T-helper 2 cell (primary cell): ENCODE measurements at places on chromosomes 5 and 9.
A peak's percentile ranks its signal among the peaks of the same experiment; 100 is the strongest.

GRCh38 chr9:132631280-132631679, 38.5 kb downstream of the DDX31 start:
- no peak for DNase-seq

GRCh38 chr5:168022446-168023169, 268.8 kb upstream of the WWC1 start:
- no peak for DNase-seq

DNA sequence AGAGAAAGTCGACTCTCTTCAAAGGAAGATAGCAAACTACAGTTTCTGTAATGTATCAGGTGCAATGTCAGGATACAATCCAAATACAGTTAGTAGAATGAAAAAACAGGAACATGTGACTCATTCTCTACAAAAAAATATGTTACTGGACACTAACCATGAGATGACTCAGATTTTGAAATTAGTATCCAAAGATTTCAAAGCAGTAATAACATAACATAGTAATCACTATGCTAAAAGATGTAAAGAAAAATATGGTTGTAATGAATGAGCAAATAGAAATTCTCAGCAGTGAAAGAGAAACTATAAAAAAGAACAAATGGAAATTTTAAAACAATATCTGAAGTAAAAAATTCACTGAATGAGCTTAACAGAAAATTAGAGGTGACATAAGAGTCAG, 42.3 kb downstream of the SHOC1 start:
- DNase-seq, result no peak

- no peak for DNase-seq
Observed at GRCh38 chr5:73948720-73949119, 322.7 kb downstream of the ARHGEF28 start.

DNA sequence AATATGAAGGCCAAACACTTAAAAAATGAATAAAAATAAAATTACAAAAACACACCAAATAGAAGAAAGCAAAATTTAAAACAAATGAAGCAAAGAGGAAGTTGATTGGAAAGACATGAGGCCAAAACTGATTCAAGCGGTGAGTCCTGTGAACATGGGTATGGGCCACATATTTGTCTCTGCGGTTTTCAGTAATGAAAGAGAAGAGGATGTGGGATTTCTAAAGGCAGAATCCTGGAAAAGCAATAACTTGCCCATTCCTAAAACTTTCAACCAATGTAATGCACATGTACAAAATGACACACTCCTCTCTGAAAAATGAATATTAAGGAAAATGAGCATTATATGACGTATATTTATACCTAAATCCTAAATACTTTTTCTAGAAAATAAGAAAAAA, 263.7 kb downstream of the SEMA5A start:
- DNase-seq, result no peak

DNA sequence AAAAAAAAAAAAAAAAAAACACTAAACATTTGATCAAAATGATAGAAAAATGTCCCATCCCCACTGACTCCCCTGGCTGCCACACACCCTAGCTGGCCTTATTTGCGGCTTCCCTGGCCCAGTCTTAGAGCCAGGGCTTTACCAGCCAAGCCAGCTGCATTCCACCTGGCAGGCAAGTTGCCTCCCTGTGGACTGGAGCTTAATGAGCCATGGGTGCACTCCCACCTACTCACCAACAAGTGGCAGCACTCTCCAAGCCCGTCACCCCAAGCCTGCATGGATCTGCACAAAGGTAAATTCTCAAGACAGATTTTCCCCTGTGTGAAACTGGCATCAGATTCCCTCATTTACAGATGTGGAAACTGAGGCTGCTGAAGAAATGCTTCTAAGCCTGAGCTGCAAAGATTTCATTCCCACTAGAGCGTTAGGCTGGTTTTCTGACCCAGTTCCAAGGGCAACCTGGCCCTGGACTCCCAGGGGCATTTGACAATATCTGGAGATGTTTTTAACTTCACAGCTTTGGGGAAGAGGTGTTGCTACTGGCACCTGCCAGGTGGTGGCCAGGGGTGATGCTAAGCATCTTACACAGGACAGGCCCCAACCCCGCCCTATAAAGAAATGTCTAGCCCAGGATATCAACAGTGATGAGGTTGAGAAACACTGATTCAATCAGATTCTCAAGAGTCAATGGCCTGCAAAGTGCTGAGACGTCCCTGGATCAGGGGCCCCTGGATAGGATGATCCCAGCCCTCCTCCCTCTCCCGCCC, 21.9 kb upstream of the VDAC1 start:
- DNase-seq, result peak; percentile 17

DNA sequence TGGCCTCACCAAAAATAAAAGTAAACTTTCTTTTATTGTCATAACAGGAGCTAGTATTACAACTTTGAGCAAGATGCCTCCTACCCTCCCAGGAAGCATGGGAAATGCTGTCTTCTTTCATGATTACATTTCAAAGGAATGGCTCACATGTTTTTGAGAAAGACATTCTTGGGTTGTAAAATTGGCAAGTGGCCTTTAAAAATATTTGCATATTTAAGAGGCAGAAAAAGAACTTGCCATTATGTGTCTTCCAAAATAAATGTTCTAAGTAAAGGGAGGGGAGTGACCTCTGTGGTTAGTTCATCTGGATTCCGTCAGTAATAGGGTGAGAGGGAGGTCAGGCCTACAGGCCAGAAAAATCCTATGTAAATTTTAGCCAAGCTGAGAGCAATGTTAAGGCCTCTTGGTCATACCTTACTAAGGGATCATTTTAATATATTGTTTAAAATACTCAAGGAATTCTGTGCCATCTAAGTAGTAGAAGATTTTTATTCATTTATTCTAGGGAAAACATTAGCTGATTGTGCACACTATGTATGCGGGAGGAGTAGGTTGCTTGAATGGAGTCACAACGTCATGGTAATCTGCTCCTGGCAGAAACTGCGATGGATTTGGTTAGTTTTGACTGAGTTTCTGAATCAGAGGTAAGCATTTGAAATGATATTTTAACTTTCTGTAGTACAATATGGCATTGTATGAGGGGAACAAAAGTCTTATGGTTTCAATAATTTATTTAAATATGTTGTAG, 1485.7 kb upstream of the CDH9 start:
- no peak for DNase-seq

DNA sequence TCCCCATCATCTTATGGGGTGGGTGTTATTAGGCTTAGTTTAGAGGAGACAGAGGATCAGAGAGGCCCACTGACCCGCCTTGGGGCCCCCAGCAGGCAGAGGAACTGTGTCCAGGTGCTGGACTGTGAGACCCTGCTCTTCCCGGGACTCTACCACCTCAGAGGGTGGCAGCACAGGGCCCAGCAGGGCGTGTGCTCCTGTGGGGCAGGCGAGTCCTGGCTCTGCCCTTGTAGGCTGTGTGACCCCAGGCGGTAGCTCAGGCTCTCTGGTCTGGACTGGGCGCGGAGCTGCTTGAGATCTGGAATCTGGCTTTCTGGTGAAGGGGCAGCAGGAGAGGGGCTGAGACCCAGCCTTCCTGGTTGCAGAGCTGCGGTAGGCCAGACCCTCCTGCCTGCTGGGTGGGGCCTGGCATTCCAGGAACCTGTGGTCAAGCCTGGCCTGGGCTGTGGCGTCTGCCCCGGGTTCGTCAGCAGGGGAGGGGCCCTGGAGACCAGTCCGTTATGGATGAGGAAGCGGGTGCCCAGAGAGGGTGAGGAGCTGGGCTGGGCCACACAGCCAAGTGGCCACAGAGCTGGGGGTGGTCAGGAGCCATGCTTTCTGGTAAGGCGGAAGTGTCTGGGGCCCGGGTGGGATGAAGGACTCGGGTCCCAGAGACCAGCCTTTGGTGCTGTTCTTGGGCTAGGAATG, 46.5 kb downstream of the RXRA start:
- DNase-seq, result no peak

DNA sequence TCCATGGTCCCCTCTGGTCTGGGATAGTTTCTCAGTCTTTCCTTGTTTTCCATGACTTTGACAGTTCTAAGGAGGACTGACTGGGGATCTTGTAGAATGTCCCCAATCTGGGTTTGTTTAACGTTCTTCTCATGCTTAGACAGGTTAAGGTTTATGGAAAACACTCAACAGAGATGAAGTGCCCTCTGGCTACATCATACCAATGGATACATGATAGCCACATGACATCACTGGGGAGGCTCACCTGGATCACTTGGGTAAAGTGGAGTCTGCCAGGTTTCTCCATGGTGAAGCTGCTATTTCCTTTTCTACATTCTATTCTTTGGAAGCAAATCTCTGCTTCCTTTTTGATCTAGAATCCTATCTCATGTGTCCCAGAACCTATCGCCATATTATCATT, 23.8 kb upstream of the ALDH1B1 start:
- no peak for DNase-seq

- peak; percentile 92 for DNase-seq
Observed at GRCh38 chr5:14365831-14366430, 215.7 kb upstream of the OTULINL start.

DNA sequence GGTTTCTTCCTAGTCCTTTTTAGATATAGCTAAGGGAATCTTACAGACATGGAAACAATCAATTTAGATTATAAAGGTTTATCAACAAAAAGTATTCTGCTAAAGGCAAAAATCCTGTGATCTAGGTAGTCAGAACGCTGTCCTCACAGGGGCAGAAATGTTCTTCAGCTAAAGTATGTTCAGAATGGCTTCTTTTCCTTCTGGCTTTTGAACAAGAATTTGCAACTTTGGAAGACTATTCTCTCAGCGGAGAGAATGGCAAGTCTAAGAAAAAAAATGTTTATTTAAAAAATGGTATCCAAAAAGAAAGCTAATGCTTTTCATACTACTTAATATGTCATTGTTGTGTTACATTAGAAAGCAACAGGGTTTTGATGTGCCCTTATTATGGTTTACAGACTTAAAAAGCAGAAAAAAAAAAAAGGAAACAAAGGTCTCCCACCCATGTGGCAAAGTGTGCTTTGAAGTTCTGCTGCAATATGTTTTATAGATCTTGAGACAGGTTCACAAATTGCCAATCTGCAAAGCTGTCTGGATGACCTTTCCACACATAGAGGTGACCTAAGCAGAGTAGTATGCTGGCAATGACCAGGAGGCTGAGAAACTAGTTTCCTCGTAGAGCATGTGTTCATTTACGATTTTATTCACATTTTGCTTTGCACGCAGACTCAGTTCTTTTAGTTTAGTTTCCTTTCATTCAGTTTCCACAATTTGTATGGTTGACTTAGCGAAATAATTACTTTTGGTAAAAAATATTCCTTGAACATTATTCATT, 45.1 kb upstream of the PJA2 start:
- DNase-seq, result no peak

- DNase-seq, result no peak
Observed at GRCh38 chr5:2759091-2759490, 7.6 kb upstream of the IRX2 start.

DNA sequence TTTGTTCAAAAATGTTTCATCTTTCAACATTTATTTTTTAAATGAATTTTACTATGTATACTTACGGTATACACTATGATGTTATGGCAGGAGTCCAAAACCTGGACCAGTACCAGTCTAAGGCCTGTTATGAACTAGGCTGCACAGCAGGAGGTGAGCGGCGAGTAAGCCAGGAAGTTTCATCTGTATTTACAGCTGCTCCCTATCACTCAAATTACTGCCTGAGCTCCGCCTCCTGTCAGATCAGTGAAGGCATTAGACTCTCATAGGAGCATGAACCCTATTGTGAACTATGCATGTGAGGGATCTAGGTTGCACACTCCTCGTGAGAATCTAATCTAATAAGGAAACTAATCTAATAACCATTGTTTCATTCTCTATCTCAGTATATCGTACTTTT, 715.5 kb upstream of the PTPRD start:
- no peak for DNase-seq

- DNase-seq, result no peak
Observed at GRCh38 chr5:5490774-5491347, 68.4 kb downstream of the ICE1 start.

DNA sequence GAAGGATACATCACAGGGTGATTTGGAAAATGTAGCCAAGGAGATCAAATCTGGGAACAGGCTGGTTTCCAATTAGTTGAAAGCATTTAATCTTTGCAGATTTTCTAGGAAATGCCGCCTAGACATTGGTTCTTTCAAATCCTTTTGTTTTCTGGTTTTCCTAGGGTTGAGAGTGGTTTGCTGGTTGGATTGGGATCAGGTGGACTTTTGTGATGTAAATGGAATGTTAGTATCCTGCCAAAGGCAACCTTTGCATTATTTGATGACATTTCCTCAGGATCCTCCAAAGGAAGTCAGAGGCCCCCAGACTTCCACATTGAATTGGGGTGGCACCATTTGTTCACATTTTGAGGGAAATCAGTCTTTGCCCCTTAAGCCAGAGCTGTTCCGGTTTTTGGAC, 245.5 kb upstream of the RPS23 start:
- DNase-seq, result no peak

GRCh38 chr5:158727771-158728311, 371.9 kb downstream of the EBF1 start:
- DNase-seq, result no peak

DNA sequence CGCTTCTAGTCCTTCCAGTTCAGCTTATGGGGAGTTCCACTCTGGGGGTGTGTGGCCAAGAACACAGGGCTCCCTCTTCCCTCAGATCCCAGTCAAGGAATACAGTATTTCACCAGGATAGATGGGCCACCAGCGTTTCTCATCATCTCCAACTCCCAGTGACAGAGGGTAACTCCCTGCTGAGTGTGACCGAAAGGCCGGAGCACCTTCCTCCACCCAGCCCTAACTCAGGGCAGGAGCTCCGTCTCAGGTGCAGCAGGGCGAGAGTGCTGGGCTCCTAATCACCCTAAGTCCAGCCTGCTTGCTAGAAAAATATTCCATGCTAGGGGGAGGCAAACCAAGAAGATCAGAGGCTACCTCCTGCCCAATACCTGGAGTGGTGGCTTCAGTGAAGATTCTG, 102.6 kb downstream of the ADAMTS2 start:
- no peak for DNase-seq

- DNase-seq, result no peak
Observed at GRCh38 chr5:56094579-56095361, 100.0 kb upstream of the IL6ST start.

GRCh38 chr5:159921721-159922120, 5.4 kb downstream of the ADRA1B start:
- no peak for DNase-seq

- peak; percentile 3 for DNase-seq
Observed at GRCh38 chr5:124952079-124952478, 205.6 kb upstream of the ZNF608 start.

DNA sequence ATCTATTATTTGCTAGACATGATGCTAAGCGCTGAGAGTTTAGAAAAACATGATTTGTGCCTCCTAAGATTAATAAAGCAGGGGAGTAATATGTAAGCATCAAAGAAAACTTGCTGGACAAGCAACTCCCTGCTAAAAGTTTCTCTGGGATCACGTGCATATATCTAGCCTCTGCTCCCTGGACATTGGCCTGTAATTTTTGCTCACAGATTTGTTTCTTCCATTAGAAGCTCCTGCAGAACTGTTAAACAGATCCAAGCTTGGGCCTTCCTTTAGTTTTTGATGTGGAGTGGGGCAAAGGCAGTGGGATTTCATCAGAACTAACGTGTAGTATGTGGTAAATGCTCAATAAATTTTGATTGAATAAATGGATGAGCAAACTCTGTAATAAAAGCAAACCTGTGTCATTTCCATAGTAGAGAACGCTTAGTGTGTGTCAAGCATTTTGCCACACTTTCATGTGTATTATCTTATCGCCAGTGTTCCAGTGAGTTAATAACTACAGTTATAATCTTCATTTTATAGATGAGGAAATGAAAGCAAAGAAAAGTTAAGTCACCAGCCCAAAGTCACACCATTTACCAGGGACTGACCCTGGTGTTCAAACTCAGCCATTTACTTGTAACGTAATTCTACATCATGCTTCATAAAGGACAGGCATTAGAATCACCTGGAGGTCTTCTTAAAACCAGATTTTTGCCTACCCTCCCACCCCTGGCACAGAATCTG, 100.3 kb downstream of the PCSK5 start:
- DNase-seq, result no peak
